Cerebellum (tissue), 4 donors: ENCODE measurements at places on chromosomes 3 and 15. TPM values are rescaled to one million over a fixed set of nuclear protein-coding genes. Genes with fewer than 3 reads are reported as not detected.

Gene LRRC15
- total RNA-seq: not detected

Gene RPL22L1
- total RNA-seq: 15.5 TPM

Gene CLEC3B
- total RNA-seq: 17.1 TPM

Gene LTK
- total RNA-seq: 0.36 TPM

Gene SERINC4
- total RNA-seq: not detected

Gene C2CD4B
- total RNA-seq: 2.0 TPM

Gene TERC
- 66.4 TPM for total RNA-seq

Gene CLDN16
- not detected for total RNA-seq

Gene TUSC7
- total RNA-seq: not detected

Gene LRRK1
- total RNA-seq: 8.9 TPM

Gene CHDH
- total RNA-seq: 4.5 TPM
